ENCODE measurements at places on chromosomes 6 and 20.

GRCh38 chr6:156344491-156344890 is 432.7 kb upstream of the ARID1B start:
- DNase-seq, result no peak

DNA sequence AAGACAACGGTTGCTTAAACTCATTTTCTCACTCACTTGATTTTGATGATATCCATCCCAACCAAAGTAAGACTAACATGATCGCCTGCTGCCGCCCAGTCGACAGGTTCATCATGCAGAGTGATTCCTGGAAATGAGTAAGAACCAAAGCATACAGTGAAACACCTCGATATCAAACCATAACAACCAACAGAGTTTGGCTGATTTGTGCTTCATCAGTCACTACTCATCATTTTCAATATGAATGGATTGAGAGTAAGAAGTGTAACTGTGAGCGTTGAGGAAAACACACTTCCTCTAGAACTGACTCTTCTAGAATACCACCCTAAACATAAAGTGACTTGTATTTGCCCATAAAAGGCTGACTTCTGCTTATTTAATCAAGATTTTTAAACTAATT is 29.2 kb upstream of the ALDH8A1 start:
- DNase-seq, result peak; percentile 26

DNA sequence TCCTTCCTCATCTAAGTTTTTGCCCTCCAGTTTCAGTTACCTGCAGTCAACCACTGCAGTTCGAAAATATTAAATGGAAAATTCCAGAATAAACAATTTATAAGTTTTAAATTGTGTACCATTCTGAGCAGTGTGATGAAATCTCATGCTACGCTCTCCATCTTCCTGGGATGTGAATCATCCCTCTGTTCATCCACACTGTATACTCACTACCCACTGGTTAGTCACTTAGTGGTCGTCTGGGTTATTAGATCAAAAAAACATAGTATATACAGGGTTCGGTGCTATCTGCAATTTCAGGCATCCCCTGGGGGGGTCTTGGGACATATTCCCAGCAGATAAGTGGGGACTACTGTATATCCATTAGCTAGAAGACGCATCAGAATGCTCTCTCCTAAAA is 151.9 kb upstream of the SLC22A16 start:
- no peak for DNase-seq

DNA sequence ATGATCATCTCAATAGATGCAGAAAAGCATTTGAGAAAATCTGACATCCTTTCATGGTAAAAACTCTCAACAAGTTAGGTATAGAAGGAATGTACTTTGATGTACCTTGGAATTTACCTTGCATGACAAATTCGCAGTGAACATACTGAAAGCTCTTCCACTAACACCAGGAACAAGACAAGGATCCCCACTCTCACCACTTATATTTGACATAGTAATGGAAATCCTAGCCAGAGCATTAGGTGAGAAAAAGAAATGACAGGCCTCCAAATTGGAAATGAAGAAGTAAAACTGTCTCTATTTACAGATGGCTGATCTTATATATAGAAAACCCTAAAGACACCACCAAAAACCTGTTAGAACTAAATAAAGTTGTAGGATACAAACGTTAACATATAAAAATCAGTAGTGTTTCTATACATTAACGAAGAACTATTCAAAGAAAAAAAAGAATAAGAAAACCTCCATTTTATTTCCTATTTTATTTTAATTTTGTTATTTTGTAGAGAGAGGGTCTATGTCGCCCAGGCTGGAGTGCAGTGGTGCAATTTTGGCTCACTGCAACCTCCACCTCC is 26.9 kb downstream of the PCNA start:
- no peak for DNase-seq

GRCh38 chr20:50308513-50309279 is 118.1 kb downstream of the CEBPB start:
- no peak for DNase-seq

DNA sequence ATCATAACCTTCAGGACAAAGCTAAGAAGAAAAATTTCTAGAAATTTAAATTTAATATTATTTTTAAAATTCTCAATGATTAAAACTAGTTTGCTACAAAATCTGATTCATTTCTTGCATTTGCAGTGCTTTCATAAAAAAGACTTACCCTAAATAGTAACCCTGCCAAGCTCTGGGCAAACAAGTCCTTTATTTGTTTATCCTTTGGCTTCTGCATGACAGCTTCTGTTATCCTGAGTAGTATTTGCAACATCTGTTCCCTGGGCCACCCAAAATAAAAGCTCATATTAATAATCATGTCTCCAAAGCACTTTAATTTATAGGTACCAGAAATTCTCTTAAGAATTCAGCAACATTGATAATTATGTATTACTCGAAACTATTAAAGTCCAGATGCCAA is 101.3 kb downstream of the RALGAPA2 start:
- no peak for DNase-seq

DNA sequence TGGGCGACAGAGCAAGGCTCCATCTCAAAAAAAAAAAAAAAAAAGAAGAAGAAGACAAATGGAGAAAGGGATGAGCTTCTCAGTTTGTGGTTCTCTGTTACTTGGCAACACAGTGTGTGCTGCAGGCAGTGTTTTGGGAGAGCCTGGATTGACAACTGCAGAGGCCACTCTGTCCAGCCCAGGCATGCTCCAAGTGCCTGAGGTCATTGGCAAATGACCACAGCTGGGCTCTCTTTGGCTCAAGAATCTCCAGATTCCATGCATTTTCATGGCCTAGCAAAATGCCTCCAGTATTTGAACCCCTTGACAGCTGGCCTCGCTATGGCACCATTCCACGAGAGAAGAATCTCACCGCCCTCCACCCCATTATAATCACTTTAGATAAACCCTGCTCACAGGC is 126.2 kb downstream of the ANKRD60 start:
- DNase-seq, result no peak

DNA sequence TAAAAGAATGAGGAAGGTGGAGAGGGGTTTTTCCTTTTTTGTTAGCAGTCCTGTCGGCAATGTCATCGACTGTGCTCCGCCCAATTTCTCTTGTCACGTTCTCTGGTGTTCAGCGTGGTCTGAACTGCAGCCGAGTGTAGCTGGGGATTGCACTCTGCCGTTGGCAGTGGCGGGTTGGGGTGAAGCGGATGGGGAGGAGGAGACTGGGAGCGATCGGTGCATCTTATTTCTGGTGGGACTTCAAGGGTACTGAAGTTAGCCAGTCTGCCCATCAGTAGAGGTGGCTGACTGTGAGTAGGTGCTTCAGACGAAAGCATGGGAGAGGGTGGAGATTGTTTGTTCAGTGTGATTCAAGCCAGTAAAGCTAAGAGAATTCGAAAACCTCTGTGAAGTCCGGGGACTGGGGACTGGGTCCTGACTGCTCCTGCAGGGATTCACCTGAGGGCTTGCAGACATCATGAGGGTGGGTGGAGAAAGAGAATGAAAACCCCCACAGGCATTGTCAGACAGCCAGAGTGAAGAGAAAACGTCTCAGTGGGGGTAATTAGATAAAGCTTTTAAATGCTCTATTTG is 5.1 kb downstream of the RREB1 start:
- DNase-seq, result no peak

DNA sequence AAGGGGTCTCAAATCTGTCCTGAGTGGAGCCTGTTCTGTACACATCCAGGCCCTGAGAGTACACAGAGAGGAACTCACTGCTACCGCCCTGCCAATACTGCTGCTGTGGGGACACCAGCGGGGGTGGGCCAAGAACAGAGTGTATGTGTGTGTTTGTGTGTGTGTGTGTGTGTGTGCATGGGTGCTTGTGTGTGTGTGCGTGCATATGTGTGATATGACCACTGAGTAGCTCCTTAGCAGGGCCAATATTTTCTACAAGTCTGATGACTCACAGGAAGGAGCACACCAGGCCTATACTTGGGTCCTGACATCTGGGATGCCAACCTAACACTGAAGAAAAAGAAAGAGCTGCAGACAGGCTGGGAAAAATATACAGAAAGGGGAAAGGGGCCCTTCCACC is 1.4 kb downstream of the RAET1E start:
- no peak for DNase-seq

DNA sequence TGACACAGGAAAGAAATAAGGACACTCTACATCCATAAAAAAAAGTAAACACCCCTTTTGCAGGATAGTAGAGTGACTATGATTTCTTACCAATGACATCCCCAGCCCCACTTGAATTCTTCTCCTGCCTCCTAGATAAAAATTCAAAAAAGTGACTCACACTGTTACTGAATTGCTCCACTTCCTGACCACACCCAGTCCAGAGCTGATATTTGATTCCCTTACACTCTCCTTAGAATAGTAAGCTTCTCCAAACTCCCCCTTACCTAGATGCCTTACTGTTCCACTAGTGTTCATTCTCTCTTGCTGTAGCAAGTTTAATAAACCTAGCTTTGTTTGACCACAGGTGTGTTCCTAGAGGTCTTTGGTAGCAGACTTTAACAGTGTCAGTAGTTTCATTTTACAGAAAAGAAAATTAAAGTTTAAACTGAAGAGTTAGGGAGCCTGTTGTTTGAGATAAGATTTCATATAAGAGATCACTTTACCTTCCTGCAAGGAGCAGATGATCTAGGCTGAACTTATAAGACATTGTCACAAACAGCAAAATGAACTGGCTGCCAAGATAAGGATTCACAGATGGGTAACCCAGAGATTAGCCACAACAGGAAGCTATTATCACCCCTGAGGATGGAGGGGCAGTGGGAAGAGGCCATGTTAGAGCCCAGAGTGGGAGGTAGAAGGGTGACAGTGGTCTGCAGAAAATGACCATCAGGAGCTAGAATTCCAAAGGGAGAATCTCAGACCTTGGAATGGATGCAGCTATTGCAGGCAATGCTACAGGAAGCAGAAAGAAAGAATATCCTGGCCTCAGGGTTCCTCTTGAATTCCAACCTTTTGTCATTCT is 28.4 kb upstream of the BTN3A2 start:
- DNase-seq, result no peak

GRCh38 chr6:153117986-153118879 is 12.8 kb downstream of the RGS17 start:
- no peak for DNase-seq
